Heart left ventricle (tissue), 16 donors: ENCODE measurements at places on chromosomes 3 and 15. TPM values are rescaled to one million over a fixed set of nuclear protein-coding genes. Genes with fewer than 3 reads are reported as not detected.
A peak's percentile ranks its signal among the peaks of the same experiment; 100 is the strongest.

DNA sequence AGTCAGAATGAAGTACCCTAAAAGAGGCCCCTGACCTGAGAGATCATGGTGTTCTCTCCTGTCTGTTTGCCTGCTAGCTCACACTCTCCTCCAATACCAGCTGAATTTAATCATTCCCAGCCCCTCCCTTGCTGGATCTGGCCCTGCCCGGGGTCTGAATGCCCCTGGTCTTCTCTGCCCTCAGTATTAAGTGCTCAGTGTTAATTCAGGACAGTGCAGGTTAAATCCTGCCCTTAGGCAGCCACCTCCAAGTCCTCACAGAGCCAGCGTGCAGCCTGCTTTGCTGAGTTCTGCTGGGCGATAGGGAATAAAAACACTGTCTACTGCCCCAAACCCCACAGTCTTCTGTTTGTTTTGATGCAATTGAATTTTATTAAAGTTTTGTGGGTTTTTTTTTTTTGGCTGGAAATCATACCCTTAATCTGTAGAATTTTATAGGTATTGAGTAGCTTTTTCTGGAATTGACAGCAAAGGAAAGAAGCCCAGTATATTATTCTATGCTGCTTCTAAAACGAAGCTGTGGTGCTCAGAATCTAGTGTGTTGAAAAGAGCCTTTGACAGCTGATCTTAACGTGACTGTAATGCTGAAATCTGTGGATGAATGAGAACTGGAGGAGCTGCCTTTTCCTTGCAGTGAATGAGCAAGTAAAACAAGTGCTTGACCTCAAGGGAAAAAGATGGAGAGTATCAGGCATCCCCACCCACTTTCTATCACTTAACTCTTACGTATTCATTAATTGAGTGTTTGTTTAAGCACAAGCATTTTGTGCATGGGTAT is 12.3 kb upstream of the BDH1 start:
- DNase-seq, result no peak

GRCh38 chr3:123036352-123037014 is 8.9 kb upstream of the SEMA5B start:
- no peak for DNase-seq

DNA sequence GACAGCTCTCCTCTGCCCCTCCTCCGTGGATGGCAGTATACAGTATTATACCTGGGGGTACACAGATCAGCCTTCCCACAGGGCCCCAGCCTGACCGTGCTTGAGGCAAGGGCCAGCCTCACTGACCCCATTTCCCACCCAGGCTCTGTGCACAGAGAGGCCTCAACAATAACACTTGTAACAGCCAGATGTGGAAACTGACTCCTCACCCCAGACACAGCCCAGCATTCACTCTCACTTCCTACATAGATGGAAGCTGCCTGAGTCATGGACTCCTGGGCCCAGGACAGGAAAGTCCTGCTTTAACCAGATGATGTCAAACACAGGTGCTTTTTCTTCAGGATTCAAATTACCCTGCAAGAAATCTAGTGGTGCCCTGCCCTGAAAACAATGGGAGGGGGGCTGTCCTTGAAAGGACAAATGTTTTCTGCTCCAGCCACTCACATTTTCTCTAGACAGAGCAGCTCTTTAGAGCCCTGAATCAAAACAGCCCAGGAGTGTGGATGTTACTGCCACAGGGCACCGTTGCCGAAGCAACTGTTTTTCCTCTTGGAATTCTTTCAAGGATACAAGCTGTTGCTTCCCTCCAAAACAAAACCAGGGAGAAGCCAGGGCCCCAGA is 16.4 kb downstream of the CCDC12 start:
- DNase-seq, result peak; percentile 27

Gene GPR27
- polyA plus RNA-seq, result 0.69 TPM

DNA sequence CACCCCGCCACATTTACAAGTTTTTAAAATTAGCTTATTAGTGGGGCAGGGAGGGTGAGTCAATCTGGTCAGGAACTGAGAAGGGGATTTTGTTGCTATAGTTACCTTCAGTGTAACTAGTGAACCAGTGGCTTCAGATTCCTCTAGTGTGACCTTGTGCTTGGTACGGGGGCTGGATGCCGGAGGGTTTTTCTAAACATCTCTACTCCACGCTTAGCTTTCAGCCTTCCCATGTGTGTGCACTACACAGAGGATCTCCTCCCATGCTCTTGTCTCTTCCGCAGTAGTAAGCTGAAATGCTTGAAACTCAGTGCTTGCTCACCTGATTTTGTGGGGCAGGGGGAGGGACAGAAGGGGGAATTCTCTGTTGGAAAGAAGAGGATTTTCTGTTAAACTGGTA is 67.9 kb upstream of the AKAP13 start:
- no peak for DNase-seq

GRCh38 chr3:150055332-150055731 is 84.6 kb upstream of the PFN2 start:
- DNase-seq, result no peak

DNA sequence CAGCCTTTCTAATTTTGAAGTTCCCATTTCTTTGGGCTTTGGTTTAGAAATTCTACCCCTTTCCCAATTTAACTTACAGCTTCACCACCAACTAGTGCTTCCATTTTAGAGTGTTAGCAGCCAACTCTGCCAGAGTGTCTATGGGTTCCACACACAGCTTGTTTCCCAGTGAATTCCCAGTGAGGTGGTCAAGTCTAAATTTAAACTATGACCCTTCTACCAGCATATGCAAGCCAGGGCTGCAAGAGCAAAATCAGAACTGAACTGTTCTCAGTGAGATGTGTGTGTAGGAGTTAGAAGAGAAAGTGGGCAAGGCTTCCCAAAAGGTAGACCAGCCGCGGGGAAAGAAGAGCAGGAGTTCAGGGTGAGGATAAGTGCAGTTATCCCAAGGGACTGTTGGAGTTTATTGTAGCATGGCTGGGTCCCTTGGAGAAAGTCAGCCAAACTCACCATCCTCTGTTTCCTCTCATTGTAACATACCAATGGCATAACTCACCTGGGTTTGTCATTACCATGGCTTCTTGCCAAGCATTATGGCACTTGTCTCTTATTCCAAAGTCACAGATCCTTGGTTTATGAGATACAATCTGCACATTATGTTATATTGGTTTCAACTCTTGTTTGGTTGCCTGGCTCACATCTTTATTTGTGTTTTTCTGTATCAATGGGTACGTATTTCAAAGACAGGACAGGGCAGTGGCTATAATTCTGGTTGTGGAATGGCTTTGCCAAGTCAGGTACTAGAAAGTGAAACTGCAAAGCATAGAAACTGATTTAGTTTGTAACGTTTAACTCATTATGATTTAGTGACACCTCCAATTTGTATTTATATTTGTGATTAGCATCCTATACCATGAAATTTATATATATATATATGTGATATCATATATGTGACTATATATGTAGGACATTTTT is 130.2 kb upstream of the UMPS start:
- peak; percentile 36 for DNase-seq

DNA sequence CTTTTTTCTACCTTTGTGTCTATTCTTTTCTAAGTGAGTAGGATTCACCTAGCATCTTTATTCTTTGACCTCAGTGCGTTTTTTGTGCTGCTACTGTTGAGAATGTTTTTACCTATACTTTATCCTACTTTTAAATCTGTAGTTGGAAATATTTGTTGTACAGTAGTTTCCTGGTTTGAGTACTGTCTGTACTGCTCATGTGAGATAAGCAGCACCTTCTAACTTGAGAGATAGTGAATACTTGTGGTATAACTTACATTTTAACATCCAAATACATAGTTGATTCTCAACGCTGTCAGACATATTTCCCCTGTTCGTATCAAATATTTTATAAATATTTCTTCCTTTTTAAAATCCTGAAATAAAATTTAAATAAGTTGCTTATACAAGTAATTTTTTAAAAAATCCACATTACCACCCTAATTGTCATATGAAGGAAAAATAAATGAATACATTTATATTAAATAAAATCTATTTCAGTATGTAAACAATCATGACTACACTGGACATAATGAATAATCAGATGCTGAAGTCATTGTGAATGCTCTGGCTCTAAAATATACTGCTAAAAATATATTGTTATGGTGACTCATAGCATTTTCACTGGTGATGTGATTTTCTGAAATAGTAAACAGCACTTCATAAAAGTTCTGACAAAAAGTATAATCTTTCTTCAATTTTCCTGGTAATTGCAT is 17.4 kb downstream of the ATP11B start:
- no peak for DNase-seq

DNA sequence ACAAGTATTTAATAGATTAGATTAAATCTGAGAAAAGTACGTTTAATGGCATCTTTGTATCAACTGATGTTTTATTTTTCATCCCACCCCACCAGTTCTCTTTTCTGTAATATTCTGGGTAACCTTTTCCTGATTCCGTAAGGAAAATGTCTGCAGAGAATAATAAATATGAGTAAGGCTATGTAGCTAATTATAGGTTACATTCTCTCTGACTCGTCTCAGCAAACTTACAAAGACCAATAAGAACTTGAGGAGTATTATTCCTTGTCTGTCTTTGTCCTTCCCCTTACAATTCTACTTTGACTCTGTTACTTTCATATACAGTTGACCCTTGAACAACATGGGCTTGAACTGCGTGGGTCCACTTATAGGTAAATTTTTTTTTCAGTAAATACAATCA is 12.1 kb downstream of the SNAP23 start:
- DNase-seq, result no peak

DNA sequence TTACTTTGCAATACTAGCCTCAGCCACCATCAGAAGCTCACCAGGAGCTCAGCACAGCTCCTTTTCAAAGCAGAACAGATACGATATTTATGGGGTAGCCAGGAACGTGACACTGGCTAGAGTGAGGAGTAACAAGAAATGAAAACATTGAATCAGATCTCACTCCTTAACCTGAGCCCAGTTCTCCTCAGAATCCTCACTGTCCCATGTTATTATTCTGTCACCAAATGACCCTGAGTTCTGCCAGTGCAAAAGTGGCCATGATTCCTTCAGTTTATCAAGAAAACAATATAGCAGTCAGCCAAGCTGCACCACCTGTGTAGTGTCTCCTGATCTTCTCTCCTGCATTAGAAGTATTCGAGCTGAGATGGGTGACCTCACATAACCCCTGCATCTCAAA is 956.7 kb downstream of the TUSC7 start:
- no peak for DNase-seq

Gene CYP11A1
- 0.07 TPM for polyA plus RNA-seq

DNA sequence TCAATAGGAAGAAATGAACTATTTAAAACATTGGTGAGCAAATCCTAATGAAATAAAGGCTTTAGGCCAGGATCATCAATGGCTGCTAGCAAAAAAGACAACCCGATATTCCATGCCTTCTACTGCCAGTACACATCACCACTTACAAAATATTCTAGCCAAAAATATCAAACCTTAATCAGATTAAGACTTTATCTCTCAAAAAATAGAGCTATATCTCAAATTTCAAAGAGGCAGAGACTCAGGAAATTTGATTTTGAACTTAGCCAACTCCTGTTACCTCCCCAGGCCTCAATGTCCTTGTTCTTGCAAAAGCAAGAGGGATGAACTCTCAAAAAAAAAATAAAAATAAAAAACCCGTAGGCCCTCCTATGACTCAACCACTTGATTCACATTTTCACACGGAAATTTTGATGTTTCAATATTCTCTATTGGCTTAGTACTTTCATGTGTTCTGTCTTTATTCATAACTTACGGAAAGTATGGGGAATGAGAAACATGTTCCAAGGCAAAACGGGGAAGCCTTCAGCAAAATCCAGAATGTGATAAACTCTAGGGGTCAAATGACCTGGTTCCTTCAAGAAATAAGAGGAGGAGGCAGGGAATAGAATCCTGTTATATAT is 273.3 kb upstream of the ZPLD1 start:
- DNase-seq, result no peak

Gene CLSTN2
- 0.85 TPM for polyA plus RNA-seq

DNA sequence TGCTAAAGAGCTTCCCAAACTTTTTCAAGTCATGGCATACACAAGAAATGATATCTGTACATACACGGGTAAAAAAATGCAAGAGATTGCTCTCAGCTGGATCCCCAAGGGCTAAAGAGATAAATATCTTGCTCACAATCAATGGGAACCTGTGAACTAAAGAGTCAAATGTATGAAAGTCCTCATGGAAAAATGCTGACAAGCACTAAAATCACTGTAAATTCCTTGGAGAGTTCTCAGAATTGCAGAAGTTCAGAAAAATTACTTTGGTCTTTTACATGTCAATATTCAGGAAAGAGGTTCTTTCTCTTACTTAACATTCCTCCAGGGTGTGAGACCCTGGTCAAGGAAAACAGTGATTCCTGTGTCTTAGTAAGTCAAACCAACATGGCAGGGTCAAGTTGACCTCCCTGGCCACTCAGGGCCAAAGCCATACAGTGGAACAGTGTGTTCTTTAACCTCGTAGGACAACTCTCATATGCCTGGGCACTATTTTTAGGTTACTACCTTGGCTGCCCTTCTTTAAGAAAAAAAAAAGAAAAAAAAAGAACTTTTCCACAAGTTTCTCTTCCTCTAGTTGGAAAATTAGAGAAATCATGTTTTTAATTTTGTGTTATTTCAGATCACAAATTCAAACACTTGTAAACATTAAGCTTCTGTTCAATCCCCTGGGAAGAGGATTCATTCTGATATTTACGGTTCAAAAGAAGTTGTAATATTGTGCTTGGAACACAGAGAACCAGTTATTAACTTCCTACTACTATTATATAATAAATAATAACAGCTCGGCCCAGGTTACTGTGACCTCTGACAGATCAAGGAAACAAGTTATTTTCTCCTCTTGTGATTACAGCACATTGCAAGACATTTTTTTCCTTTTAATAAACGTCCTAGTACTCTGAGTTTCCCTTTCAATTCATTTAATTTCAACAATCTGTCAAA is 12.5 kb downstream of the SSR3 start:
- DNase-seq, result no peak

GRCh38 chr3:151563305-151563704 is 102.4 kb upstream of the IGSF10 start:
- no peak for DNase-seq

Gene CHL1
- 0.96 TPM for polyA plus RNA-seq

Gene RAB27A
- 9.0 TPM for polyA plus RNA-seq

DNA sequence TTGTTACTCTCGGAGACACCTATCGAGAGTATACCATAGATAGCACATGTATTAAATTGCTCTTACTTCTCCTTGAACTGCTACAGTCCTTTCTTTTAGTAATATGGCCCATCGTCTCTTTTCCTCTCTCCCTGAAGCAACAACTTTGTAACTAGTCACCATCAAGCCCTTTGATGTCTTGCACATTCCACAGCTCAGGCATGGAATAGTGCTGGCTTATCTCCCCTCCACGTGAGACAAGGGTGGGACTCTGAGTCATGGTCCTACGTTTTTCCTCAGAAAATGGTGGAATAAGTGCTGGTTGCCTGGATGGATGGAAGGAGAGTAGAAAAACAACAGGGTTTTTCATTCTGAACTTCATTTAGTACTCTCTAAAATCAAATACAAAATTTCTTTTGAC is 163.3 kb upstream of the MBNL1 start:
- no peak for DNase-seq
